Dermis microvascular lymphatic vessel endothelial cell (primary cell): ENCODE measurements at places on chromosomes 16 and 17.

- DNase-seq: no peak
These were observed 17.6 kb downstream of the DRC3 start for GRCh38 chr17:17990282-17990681.

DNA sequence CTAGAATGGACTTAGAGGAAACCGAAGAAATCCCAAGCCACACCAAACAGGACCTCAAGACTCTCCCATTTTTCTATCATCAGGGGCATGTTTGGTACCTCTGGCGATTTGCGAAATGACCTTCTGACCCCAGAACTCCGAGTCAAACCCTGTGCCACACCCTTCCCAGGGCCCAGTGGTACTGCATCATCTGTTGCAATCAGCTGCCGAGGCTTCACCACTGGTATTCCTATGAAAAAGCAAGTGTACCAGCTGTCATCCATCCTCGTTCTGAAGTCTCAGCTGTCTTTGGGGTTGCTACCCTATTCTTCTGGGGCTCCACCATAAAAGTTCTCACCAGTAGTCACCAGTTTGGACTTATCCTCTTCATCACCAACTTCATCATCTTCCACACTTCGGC lies 2.3 kb upstream of the RSKR start:
- no peak for DNase-seq

GRCh38 chr17:18954321-18954720 lies 2.4 kb downstream of the SLC5A10 start:
- DNase-seq: no peak

DNA sequence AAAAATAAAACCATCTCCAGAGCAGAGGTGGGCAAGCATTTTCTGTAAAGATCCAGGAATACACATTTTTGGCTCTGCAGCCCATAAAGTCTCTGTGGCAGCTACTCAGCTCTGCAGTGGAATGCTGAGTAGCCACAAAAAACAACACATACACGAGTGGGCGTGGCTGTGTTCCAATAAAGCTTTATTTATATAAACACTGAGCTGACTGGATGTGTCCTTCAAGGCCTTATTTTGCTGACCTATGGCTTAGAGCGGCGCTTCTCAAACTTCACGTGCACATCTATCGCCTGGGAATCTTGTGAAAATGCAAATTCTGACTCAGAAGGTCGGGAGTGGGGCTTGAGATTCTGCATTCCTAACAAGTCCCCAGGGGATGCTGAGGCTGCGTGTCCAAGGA lies 39.7 kb downstream of the XYLT1 start:
- no peak for DNase-seq

- DNase-seq: no peak
These were observed 40.9 kb downstream of the TMEM235 start for GRCh38 chr17:78272181-78272913.

DNA sequence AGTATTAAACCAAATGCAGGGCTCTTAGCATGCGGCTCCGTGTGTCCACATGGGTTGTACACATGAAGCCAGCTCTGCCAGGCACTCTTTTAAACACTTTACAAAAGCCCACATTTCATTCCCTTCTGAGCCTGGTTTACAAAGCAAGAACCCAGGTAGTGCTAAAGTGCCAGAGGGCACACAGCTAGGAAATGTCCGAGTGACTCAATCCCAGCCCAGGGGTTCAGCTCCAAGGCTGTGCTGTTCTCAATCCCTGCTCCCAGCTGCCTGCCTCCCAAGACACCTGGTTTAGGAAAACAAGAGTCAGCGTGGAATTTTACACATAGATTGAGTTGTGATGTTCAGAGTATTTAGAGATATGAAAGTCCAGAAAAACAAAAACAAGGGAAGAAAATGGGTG lies 13.3 kb upstream of the DCAF7 start:
- no peak for DNase-seq

DNA sequence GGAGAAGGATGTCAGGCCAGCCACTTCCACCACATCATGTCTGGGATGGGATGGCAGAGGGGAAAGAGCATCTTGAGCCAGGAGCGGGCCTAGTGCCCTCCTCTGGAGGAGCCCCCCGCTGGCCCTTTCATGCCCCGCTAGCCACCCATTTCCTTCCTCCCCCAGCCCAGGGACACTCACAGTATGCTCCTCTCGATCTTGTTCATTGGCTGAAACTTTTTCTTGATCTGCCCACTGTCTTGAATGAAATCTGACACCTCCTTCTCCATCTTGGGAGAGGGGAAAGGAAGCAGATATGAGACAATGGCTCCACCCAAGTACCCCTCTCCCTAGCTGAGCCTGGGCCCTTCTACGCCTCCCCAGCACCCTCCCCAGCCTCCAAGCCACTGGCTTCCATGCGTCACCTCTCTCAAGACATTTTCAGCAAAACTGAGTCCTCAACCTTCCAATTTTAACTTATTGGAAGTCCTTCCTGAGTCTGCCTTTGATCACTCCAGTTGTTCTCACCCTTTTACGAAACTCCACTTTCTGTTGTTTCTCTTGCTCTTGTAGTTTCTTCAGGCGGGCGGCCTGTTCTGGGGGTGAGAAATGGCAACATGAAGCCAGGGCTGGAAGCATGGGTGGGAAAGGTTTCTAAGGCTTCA lies 7.2 kb downstream of the SPAG7 start:
- DNase-seq: no peak

GRCh38 chr17:40548982-40549685 lies 16.1 kb downstream of the CCR7 start:
- DNase-seq: no peak

DNA sequence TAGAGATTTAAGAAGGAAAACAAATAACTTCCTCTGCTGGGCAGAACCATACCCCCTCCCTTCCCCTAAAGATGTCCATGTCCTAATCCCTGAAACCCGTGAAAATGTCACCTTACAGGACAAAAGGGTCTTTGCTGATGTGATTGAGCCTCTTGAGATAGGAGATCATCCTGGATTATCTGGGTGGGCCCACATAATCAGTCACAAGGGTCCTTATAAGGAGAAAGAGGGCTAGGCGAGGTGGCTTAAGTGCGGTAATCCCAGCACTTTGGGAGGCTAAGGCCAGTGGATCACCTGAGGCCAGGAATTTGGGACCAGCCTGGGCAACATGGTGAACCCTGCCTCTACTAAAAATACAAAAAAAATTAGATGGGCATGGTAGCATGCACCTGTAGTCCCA lies 12.0 kb upstream of the SLC39A11 start:
- no peak for DNase-seq
